HEK293T (cell line): ENCODE measurements at places on chromosomes 7 and 10.

DNA sequence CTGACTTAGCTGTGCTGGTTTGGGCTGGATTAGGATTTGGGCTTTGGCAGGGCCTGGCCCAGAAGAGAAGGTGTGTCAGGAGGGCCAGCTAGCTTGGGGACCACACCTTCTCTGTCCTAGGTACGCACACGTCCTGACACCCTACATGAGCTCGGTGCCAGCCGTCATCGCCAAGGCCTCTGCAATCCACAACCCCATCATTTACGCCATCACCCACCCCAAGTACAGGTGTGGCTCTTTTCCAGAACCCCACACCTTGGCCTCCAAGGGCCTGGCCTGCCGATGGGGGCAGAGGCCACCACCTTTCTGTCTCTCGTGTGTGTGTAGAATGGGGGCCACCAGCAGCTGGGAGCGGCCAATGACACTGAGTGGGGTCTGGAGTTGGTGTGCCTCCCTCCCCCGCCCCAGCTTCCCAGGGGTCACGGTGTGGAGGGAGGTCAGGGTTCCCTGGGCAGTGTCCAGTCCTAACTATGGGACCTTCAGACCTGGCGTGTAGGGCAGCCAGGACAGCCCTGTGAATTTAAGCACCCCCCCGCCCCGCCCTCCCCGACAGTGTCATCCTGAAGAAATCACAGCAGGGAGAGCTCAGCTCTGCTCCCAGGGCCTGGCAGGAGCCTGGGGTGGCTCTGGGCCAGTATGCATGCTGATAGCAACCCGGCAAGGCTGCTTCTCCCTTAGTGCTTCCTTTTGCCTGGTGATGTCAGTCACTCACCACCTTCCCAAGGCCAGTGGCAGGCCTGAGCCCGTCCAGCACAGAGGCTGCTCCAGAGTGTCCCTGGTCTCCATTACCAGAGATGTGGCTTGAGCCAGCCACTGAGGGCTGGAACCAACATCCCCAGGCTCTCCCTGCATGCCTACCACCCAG lies 6.9 kb upstream of the LDB3 start:
- no peak for DNase-seq

DNA sequence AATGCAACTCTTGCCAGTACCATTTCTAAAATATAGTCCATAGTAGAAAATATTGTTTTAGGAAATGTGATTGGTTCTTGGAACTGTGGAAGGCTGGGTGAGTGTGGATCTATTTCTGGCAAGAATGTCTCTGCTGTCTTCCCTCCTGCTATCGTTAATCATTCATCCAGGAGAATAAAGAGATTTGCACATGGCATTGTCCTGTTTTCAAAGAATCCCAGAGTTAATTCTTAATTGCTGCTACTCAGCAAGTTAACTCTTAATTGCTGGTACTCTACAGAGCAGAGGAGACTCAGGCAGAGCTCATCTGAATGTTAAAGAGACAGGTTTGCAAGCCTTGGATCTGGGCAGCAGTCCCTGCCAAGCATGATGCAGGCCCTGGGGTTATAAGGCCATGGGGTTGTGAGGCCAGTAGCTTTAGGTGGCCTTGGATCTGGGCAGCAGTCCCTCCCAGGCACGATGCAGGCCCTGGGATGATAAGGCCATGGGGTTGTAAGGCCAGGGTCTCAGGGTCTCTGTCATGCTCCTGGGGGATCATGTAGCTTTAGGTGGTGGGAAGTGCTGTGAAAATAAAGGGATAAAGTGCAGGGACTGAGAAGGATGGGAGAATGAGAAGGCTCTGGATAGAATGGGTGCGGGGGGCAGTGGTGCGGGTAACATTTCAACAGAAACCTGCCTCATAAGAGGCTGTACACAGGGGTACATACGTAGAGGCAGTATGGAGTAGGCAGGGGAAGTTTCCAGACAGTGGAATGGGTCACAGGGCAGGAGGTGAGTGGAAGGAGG lies 162.3 kb downstream of the SVIL start:
- no peak for DNase-seq

GRCh38 chr10:31687663-31688482 lies 240.8 kb downstream of the ARHGAP12 start:
- no peak for DNase-seq

GRCh38 chr10:91381257-91381891 lies 28.8 kb upstream of the HECTD2 start:
- peak; percentile 30 for DNase-seq

DNA sequence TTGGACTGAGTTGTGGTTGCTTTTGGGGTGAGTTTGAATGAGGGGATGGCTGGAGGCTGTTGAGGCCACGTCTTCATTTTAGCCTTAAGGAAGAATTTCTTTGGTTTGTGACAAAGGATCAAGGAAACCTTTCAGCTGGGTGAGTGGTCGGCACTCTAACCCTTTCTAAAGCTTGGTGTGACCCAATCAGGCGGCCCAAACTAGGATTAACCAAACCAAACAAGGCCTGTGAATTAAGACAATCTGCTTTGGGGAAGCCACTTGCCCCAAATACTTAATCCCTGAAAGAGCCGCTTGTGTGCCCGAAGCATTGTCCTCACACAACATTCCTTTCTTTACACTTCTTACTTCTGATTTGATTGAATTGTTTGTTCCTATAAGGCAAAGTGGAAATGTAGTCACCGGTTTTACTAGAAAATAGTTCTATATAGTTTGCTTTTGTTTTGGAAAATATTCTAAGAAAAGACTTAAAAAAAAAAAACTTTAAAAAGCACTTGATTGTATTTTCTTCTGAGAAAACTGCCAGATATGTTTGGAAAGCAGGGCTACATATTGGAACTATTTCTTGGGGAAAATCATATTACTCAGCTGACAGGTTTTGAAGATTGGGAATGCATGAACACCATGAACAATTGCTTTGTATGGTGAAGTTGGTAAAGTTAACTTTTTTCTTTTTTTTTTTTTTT lies 272.4 kb upstream of the BMPER start:
- no peak for DNase-seq
